ENCODE measurements at places on chromosomes 6 and 20.

DNA sequence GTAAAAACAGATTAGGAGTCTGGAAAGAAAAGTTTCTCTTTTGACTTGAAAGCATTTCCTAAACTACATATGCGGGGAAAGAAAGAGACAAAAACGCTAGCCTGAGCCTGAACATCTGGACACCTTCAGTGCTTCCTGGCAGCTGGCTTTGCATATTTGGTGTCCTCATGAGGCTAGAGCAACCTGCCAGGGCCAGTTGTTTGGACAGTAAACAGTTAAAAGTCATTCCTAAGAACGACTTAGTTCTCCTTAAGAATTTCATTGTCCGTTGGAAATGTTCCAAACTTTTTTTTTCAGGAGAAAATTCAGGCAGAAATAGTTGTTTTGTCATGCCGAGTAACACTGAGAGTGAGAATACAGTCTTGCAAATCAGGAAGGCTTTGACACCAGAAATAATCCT lies 199.8 kb downstream of the SMOC2 start:
- no peak for DNase-seq

GRCh38 chr6:37960139-37960935 lies 140.8 kb downstream of the ZFAND3 start:
- no peak for DNase-seq

GRCh38 chr6:134257516-134257915 lies 60.4 kb downstream of the SGK1 start:
- no peak for DNase-seq

DNA sequence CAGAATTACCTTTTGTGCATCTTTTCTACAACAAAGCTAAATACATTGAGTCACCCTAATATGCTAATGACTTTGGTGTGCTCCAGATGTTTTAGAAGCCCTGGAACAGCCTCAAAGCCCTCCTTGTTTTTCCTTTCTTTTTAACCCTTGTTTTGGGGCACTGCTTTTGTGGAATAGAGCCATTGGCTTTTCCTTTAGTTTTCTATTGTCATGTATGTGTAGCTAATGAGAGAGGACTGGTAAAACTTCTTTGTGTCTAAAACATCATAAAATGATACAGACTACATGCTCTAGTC lies 158.8 kb downstream of the JARID2 start:
- no peak for DNase-seq

- DNase-seq: no peak
These were observed 1.3 kb upstream of the PLCG1 start for GRCh38 chr20:41135888-41136679.

- no peak for DNase-seq
These were observed 71.1 kb downstream of the KIF6 start for GRCh38 chr6:39654121-39654520.

DNA sequence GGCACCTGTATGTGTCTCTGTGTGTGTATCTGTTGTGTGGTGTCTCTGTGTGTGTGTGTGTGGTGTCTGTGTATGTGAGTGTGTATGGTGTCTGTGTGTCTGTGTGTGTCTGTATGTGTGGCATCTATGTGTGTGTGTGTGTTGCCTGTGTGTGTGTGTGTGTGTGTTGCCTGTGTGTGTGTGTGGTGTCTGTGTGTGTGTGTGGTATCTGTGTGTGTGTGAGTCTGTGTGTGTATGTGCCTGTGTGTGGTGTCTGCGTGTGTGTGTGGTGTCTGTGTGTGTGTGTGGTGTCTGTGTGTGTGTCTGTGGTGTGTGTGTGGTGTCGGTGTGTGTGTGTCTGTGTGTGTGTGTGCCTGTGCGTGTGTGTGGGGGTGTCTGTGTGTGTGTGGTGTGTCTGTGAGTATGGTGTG lies 31.7 kb upstream of the VEGFA start:
- DNase-seq: no peak

GRCh38 chr20:63774306-63774705 lies 34.7 kb downstream of the SLC2A4RG start:
- no peak for DNase-seq

- no peak for DNase-seq
These were observed 37.6 kb downstream of the WDR27 start for GRCh38 chr6:169664227-169664626.

DNA sequence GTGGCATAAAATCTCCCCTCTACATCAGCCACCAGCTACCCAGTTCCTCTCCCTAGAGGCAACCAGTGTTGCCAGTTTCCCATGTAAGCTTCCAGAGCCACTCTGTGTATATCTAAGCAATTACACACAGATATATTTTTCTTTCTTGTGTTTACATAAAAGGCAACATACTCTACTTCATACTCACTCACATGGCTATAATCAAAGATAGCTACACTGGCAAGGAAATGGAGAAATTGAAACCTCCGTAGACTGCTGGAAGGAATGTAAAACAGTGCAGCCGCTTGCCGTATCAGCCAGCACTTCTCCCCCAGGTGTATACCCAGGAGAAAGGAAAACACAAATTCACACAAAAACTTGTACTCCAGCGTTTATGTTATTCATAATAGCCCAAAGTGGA lies 38.5 kb upstream of the NELFCD start:
- DNase-seq: no peak

DNA sequence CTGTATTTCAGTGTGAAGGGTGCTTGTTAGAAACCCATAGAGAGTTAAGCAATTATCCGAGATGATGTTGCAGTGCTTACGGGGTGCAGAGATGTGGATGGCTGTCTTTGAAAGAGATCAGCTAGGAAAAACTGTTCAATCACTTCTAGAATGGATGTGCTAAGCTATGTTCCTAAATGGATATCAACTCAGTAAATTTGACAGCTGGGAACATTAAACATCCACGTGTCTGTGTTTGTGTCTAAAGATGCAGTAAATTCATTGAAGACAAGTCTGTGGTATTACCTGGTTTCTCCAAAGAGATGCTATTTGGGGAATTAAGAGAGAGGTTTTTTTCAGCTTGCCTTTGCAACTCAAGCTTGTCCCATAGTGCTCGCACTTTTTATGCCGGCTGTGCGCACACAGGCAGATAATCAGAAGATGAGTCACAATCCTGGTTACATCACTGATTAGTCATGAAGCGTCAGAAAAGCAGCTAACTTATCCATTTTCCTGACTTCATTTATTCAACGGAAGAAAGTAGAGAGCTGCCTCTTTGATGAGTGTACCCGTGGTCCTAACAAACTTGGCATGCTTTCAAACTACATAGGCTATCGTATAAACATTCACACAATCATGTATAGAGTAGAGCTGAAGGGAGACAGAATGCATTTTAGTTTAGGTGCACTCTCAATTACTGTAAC lies 691.7 kb upstream of the SLC35B3 start:
- no peak for DNase-seq

GRCh38 chr20:1944345-1945091 lies 49.3 kb downstream of the SIRPA start:
- no peak for DNase-seq

DNA sequence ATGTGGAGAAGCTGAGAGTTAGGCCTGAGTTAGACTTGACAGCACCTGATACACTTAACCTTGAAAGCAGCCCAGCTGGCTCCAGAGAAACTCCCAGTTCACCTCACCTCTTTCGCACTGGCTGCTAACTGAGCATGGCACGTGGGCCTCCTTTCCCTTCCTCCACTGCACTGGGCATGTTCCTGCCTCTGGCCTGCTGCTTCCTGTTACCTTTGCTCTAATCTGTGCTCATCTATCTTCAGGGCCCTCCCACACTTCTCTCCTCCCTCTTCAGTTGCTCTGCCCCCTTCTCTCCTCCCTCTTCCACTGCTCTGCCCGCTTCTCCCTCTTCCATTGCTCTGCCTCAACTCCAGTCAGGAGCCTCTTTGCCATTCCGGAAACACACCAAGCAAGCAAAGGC lies 13.7 kb upstream of the UBE2V1 start:
- no peak for DNase-seq

- DNase-seq: no peak
These were observed 3.0 kb upstream of the GCM1 start for GRCh38 chr6:53151676-53152075.

Data from stimulated activated CD4-positive, alpha-beta T cell treated with anti-CD3 and anti-CD28 coated beads, Interleukin-1b, Interleukin-23, amount 100 ng/mL, for 1 hour (primary cell).